Activated CD4-positive, alpha-beta T cell treated with anti-CD3 and anti-CD28 coated beads for 48 hours (primary cell): ENCODE measurements at places on chromosomes 16 and 17.

GRCh38 chr17:50169121-50169764 is 3.4 kb downstream of the SGCA start:
- peak; percentile 64 for DNase-seq

- no peak for DNase-seq
Observed at GRCh38 chr16:64830653-64831052, 291.2 kb downstream of the CDH11 start.

DNA sequence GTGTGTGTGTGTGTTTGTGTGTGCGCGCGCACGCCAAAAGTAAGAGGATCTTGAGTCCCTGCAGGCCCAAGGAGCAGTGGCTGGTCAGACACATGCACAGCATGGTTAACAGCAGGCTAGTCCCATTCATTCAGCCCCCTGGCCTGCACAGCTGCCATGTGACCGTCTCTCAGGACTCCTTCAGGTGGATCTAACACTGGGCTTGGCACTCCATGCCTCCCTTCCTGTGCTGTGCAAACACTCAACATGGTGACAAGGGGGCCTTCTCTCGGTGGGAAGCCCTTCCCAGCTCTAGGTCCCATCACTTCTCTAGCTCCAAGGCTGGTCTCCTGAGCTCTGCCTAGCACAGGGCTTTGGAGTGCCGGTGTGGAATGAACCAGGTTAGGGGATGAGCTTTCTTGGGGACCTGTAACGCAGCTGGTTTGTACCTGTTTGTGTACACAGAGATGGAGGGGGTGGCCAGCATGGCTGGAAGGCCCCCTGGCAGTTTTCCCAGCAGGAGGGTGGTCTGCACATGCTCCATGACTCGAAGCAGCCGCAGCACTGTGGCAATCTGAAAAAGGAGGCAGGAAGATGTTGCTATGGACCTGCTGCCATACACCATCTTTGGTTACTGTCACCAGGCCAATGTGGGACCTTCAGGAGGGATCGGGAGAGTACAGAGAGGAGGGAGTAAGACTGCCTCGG is 69.4 kb upstream of the GCSH start:
- no peak for DNase-seq

DNA sequence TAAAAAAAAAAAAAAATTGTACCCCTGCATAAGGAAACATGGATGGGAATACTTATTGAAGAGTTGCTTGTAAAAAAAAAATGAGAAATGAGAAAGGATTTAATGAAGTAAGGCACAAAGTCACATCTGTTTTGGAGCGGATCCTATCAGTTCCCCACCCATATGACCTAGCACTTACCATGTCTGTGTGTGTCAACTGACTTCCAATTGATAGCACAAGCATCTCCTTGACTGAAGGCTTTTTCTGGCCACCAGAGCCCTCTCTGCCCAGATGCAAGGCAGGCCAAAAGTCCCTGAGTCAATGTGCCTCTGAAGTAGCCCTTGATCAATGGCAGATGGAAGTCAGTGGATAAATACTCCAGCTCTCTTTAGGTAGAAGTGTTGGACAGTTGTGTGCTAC is 13.4 kb upstream of the NLK start:
- no peak for DNase-seq

- DNase-seq, result no peak
Observed at GRCh38 chr17:29582254-29582765, 7.1 kb downstream of the GIT1 start.

DNA sequence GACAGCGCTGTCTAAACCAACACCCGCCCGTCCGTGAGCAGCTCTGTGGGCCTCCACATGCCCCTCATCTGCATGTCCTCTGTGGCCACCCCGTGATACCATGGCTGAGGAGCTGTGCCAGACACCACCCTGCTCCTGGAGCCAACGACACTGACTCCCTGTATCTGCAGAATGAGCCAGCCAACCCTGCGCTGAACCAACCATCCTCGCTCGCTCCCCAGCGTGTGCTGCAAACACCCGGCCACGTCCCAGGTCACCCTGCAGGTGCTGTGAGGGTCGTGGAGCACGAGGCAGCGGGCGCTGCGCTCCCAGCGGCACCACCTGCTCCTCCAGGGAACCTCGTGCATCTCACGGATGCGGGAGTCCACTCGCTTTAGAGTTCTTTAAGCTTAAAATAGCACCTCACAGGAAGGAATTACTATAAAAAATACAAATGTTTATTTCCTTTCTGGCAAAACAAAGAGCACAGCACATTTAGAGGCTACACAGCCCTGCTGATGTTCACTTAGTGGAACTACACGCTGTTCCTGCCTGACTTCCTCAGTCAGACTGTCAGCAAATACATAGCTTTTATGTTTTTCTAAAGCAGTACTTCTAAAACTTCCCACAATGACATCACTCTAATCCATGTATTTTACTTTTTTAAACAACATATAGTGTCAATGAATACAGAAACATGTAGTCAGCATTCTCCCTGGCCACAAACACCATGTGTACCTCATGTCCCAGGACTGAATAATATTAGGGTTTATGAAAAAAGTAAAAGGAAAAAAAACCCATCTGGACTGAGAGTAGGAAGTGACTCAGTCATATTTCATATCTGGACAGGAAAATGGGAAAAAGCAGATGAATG is 43.5 kb downstream of the MAP1LC3B start:
- no peak for DNase-seq

DNA sequence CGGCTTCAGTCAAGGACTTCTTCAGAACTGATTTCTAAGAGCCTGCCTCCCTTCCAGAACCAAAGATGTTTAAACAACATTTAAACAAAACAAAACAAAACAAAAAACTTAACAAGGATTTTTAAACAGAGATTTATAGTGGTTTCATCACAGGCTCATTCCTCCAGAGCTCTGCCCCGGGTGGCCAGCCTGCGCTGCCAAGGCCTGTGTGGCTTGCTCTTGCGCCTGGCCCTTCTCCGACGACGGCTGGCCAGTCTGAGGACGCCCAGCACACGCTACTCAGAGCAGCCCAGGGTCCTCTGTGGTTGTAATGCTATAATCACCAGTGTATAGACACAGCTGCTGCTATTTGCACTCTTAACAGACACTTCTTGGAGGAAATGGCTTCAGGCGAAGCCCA is 307.2 kb upstream of the MYOCD start:
- no peak for DNase-seq

DNA sequence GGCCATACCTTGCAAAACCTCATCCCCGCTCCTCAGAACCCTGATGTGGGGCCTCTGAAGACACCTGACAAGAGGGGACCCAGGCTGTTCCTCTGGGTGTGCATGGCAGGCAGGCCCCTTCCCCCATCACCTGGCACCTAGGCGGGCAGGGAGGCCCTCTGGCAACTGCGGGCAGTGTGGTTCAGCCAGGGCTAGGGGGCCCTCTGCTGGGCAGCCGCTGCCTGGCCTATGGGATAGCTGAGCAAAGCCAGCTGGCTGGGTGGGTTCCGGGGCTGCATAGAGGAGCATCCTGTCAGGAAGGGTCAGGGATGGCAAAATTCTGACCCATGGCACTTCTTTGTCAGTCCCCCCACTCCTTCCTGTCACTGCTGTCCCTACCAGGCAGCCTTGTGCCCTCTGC is 228.7 kb upstream of the ASIC2 start:
- peak; percentile 4 for DNase-seq

DNA sequence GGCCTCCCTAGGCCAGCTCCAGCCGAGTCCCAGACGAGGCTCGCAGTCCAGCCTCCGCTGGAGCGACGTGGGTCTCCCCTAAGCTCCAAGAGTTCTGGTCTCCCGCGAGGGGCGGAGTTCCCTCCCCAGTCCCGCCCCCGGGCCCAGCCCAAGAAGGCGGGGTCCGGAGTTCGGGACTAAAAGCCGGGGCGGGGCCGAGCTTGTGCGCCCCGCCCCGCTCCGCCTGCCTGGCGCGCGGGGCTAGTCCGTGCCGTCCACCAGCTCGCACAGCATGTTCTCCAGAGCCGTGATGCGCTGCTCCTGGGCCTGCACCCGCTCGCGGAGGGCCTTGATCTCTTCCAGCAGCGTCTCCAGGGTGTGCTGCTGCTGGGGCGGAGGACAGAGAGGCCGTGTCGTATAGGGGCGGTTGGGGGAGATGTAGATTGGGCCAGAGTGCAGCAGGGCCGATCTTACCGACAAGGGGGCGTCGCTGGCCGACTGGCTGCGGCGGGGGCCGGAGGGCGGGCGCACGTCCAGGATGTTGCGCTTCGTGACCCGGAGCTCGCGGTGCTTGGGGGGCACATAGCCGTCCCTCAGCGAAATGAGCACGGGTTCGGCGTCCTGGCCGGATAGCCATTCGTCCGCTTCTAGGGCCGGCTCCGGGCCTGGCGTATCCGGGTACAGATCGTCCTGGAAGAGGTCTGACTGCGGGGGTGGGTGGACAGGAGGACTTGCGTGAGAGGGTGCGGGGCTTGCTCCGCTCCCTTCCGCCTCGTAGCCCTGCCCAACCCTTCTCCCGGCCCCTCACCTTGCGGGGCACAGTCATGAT is 7.0 kb downstream of the CORO6 start:
- peak; percentile 89 for DNase-seq

GRCh38 chr17:35760587-35760986 is at the start of gene C17orf50:
Gene C17orf50, plus strand, starts transcription at chr17:35760887. Its CDS starts 55 bp downstream, at chr17:35760942.
- no peak for DNase-seq

- no peak for DNase-seq
Observed at GRCh38 chr16:68345351-68345810, 34.6 kb downstream of the PRMT7 start.

DNA sequence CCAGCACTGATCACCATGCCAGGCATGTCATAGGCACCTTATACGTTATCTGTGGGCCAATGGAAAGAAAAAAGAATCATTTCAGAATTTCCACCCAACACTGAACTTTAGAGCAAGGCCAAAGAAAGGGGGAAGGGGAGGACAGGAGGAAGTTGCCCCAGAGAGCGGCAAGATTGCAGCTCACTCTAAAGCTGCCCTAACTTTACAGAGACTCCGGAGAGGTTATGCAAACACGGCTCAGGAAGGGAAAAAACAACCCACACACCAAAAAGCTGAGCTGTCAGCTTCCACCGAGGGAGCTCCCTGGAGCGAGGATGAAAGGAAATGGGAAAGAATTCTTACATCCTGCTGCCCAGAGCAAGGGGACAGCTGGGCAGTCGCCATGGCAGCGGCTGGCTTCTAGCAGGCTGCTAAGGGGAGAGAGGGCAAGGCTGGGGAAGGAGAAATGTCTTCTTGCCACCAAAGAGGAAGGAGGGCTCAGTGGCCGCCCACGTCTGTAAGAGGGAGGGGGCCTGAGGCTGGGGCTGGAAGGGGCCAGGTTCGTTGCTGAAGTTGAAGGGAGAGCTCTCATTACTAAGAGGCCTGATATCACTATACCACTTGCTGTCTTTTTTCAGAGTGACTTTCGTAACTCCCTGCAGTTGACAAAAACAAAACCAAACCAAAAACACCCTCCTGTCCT is 18.2 kb downstream of the COTL1 start:
- peak; percentile 85 for DNase-seq

- no peak for DNase-seq
Observed at GRCh38 chr17:8888704-8889302, 21.3 kb upstream of the PIK3R6 start.

- no peak for DNase-seq
Observed at GRCh38 chr17:81599719-81600486, 37.0 kb downstream of the NPLOC4 start.

GRCh38 chr16:88327561-88328312 is 55.0 kb upstream of the ZNF469 start:
- DNase-seq, result no peak

GRCh38 chr17:57419940-57420550 is 163.7 kb downstream of the MSI2 start:
- no peak for DNase-seq

- DNase-seq, result no peak
Observed at GRCh38 chr17:51933647-51934046, 224.9 kb downstream of the CA10 start.

DNA sequence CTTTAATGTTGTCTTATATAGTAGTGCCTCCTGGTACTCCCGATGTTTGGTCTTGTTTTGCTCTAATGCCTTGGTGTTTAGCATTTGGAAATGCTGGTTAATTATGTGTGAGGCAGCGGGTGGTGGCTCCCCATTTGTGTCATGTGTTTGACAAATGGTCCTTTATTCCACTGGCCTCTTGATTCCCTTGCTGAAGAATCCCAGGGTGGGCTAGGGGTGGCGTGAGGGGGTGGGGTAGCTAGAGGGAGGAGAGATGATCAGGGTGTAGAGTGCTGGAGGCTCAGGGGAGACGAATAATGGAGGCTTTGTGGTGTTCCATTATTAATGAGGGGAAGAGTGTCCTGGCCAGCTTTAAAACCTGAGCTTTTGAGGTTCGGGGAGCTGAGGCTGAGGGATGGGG is 5.4 kb downstream of the DYNLL2 start:
- DNase-seq, result no peak

DNA sequence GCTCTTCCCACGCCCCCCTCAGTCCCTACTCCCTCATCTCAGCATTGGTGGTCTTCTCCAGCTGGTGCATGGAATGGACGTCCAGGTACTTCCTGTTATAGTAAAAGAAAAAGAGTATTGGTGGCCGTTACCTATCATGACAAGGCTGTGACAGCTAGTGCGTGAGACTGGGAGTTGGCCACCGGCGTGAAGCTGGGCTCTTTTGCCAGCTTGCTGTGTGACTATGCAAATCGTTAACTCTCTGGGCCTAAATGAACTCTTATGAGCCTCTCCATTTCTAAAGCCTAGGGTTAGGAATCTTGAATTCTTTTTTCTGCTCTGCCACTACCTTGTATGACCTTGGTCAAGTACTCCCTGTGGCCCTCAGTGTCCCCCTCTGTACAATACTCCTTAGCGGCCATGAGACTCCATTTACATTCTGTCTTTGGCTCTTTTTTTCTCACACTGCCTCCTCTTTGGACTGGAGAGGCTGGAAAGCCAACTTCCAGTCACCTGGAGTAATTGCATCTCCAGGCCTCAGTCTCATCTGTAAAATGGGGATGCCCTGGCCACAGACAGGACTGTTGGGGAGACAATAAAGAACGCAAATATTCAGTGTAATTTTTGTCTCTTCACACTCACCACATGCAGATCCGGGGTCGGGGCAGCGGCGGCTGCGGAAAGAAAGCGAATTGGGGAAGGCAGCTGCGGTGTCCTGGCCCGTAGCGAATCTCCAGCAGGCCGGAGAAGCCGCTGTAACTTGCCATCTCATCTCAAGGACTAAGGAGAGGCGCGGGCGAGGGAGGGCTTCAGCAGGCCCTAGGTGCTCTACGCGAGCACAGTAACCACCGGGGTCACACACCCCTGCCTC is 1.1 kb downstream of the CFAP119 start:
- DNase-seq, result no peak

DNA sequence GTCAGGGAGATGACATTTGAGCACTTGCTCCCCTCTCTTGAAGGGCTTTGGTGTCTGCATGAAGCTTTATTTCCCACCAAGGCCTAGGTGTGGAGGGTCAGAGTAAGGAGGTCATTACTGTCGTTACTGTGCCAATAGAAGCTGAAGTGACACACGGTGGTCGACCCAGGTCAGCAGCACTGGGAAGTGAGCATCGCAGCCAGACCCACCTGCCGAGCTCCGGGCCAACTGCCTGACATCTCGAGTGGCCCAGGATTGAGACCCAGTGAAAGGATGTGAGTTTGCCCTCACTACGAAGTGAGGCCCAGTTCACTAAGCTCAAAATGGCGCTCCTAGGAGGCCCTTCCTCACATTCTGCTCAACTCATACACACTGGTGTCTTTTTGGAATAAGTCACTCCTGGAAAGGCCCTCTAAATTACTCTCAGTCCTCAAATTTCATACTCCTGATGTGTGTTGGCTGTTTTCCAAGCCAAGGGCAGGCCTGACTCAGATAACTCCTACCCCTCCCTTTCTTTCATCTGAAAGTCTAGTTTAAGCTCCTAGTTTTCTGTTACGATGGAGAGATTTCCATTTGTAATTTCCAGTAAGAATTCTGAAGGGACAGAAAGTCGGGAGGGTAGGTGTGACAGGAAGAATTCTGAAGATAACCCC is 200.4 kb downstream of the LGALS9B start:
- no peak for DNase-seq

- DNase-seq, result no peak
Observed at GRCh38 chr16:75111514-75111940, 5.1 kb downstream of the LDHD start.

- no peak for DNase-seq
Observed at GRCh38 chr16:71727551-71728324, 3.2 kb upstream of the PHLPP2 start.
